K562 (cell line): ENCODE measurements at places on chromosomes 6 and 20.

DNA sequence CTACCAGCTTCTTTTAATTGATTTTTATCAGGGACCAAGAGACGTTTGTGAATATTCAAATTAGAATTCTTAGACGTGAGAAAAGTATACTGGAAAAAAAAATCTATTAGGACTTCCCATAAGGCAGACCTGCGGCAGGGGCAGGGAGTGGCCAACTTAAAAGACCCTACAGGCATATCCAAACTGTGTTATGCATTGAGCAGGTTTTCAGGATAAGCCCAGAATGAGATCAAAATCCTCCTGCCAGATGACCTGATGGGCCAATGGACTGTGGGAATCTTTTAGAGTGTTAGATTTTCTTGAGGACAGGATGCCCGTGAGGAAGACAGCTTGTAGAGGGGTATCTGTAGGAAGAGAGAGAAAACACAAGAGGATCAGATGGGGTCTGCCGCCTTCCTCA, 391.5 kb downstream of the CD83 start:
- DNase-seq, result no peak

DNA sequence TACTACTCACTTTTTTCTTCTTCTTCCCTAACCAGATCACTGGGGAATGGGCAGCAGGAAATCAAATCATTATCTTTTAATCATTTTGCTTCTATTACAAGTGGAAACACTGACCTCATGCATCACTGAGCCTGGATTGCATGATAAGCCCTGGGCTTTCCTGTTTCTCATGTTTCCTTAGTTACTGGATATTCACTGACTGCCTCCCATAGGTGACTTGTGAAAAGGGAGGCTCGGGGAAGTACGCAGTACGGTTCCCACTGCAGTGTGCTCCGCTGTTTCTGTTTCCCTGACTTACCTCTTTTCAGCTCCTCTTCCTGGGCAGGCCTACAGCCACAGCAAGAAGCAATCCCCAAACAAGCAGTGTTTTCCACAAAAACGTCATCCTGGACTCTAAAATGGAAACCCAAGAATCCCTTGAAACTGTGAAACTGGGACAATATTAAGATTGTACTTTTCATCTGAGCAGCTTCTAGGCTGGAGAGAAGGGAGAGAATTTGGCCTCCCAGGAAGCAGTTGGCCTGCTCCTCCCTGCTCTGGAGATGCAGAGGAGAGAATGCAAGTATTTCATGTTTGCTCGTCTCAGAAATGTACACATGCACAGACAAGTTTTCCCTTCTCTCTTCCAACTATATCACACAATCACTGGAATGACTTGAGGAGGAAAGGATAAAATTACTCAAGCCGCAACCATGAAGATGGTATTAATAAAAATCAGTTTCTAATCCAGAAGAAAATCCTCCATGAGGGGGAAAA, 13.1 kb downstream of the BTNL2 start:
- DNase-seq, result no peak

GRCh38 chr6:152117156-152118133, 310.0 kb downstream of the ESR1 start:
- DNase-seq, result no peak

DNA sequence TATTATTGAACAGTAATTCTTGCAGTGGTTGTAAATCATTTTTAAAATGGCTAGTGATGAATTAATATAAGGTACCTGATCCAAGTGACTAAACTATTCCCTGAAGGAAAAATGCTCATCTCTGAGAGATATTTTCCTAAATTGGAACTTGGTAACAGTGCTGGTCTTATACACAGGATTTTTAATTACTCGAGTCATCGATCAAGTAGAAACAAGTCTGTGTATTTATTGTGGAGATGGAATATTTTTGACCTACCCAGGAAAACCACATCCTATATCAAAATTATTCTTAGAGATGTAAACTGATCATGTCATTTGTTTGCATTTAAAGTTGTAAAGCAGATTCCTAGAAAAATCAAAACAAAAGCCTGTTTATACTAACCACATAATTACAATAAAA, 166.9 kb downstream of the MOXD1 start:
- DNase-seq, result no peak

GRCh38 chr6:33142501-33143070, 49.7 kb downstream of the COL11A2 start:
- no peak for DNase-seq

DNA sequence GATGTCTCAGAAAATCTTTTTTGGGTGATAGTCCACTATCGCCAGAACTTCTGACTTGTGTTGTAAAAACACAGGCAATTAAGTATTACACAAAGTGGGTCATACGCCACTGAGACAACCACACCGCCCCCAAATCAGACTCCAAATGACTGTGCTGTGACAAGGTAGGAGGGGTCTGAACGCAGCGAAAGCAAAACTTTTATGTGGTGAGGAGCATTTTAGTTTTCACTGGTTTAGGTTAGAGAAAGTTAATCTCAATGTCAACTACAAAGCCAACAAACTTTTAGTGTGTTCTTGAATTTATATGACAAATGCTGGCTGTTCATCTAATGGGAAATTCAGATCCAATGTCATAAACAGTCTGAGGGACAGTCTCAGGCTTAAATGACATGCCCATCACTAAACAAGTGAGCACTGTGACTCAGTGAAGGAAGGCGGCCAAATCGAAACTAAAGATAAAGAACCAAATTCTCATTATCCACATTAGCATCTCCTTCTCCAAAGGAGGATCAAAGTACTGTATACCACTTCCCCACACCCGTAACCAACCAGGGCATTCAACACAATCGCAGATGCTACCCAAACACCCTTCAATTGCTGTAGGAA, 186.7 kb downstream of the GJA10 start:
- DNase-seq, result no peak

DNA sequence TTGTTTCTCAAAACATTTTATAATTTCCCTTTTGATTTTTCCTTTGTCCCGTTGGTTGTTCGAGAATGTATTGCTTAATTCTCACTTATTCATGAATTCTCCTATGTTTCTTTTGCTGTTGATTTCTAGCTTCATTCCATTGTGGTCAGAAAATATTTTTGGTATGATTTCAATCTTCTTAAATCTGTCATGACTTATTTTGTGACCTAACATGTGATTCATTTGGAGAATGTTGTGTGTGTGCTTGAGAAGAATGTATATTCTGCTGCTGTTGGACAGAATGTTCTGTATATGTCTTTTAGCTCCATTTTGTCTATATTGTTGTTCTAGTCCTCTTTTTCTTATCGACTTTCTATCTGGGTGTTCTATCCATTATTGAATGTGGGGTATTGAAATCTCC, 286.2 kb upstream of the RNF217 start:
- DNase-seq, result no peak

DNA sequence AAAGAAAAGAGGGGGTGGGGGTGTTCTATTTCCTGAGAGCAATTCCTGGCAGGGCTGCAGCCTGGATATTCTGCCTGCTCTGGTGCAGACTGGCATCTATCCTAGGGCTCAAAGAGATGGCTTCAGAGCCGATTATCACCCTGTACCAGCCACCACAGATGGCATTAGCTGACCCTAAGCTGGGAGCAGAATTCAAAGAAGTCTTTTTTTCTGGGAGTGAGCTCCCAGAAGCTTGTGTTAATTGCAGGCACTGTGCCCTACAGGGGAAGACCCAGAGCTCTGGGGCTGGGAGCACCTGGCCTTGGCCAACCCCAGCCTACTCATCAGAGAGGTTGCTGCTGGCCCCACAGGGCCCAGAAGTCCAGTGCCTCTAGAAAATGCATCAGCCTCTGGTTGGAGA, 85.9 kb downstream of the PXDC1 start:
- no peak for DNase-seq

DNA sequence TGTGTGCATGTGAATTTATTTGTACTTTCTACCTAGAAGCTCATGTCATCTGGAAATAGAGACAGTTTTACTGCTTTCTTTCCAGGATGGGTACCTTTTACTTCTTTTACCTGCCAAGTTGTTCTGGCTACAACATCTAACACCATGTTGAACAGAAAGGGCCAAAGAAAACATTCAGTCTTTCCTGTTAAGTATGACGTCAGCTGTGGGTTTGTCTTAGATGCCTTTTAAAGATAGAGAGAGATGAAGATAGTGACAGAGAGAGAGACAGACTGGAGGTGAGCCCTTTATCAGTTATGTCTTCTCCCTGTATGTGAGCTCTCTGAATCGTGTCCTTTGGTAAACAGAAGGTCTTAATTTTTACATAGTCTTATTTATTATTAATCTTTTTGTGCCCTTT, 3.4 kb upstream of the DACT2 start:
- no peak for DNase-seq

DNA sequence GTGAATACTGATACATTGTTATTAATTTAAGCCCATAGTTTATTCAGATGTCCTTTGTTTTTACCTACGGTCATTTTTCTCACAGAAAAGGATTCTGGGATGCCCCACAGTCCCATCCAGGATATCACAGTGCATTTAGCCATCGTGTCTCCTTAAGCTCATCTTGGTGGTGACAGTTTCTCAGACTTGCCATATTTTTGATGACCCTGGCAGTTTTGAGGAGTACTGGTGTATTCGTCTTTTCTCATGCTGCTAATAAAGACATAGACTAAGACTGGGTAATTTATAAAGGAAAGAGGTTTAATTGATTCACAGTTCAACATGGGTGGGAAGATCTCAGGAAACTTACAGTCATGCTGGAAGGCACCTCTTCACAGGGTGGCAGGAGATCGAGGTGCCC, 295.9 kb upstream of the CDH4 start:
- DNase-seq, result no peak

DNA sequence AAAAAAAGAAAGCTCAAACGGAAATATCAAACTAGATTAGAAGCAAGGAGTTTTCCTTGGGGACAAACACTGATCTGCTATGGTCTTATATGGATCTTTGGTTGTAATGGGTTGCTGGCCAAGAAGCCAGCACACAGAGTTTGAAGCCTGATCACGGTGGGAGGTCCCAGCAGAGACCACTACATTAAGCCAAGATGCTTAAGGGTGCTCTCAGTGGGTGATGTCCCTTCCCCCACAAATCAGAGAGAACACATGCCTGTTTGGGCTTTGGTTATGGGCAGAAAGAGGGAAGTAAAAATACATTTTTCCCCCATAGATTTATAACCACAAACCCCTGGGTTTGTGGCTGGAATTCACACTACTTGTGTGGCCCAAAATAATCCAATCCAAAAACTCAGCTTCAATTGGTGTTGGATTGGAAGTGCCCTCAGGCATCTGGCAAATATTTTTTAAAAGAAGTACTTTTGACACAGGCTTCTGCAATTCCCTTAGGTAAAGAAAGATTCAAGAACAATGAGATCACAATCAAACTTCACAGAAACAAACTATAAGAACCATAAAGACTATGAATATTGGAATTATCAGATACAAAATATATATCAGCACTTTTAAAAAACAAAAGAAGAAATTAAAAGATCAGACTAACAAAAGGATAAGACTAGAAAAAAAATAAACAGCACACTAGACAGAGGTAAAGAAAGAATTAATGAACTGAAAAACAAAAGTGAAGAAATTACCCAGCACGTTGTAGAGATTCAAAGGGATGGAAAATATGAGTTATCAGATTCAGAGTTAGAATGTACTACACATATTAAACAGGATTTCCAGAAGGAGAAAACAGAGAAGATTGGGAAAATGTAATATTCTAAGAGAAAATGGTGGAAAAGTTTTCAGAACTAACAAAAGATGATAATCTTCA, 44.7 kb downstream of the ESF1 start:
- DNase-seq, result no peak

DNA sequence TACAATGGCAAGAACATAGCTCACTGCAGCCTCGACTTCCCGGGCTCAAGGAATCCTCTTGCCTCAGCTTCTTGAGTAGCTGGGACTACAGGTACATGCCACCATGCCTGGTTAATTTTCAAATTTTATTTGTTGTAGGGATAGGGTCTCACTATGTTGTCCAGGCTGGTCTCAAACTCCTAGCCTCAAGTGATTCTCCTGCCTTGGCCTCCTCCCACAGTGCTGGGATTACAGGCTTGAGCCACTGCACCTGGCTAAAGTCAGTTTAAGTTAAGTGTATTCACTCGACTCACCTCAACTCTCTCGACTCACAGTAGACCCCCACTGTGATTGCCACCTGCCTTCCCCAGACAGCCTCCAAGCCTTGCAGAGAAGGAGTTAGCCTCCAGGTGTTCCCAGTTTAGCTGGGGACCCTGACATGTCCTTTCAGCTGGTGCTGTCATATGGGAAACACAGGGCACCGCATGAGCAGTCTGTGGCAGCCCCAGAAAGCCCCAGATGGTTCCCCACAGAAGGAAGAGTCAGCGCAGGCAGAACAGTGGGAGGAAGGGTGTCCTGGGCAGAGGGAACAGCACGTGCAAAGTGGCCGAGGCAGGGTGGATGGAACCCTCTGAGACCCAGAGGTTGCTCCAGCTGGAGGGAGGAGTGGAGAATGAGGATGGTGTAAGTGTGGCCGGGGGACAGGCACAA, 40.4 kb downstream of the CEBPB start:
- no peak for DNase-seq

DNA sequence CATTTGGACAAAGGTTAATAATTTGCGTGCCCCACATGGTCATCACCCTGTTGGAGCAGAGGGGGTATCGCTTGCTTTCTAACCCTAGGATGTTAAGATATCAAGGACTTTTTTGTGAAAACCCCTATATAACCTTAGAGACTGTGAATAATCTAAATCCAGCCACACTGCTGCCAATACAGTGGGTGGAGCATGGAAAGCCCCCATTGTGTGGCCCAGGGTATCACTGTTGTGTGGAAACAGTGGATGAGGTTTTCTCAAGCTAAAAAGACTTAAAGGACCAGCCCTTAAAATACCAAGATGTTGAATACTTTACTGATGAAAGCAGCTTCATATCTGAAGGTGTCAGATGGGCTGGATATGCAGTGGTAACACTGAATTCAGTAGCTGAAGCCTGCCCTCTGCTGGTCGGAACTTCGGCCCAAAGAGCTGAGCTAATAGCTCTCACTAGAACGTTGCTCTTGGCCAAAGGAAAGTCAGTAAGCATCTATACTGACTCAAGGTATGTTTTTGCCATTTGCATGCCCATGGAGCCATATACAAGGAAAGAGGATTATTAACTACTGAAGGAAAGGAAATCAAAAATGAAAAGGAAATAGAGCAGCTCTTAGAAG, 695.2 kb downstream of the PHF3 start:
- no peak for DNase-seq

- DNase-seq, result peak; percentile 59
Observed at GRCh38 chr20:41696428-41696827, 78.3 kb upstream of the CHD6 start.

DNA sequence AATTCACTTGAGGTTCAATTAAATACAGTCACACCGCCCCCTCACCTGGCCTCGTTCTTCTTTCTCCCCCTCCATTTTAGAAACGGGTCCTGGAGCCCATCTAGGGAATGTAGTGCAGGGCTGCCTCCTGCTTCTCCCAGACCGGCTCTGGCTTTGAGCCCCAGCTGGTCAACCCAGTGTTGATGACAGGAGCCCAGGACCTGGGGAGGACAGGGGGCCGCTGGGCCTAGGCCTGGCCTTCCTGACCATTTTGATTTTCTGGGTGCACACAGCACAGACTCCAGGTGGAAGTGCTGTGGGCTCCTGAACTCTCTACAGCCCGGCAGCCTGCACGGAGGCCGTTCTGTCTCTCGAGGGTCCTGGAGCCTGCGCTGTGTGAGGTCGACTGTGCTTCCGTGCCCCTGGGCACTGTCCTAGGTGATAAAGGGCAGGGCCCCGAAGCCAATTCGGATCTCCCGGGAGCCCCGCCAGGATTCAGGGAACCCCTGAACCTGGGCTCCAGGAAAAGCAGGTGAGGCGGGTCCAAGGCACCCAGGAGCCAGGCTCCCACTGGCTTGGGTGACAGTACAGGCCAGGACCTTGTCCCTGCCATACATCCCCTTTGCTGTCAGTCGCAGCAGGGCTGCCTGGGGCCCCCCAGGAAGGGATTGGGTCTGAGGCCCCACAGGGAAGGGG, 23.3 kb downstream of the NPEPL1 start:
- no peak for DNase-seq
